ENCODE measurements at places on chromosomes 4 and X.
A peak's percentile ranks its signal among the peaks of the same experiment; 100 is the strongest.

DNA sequence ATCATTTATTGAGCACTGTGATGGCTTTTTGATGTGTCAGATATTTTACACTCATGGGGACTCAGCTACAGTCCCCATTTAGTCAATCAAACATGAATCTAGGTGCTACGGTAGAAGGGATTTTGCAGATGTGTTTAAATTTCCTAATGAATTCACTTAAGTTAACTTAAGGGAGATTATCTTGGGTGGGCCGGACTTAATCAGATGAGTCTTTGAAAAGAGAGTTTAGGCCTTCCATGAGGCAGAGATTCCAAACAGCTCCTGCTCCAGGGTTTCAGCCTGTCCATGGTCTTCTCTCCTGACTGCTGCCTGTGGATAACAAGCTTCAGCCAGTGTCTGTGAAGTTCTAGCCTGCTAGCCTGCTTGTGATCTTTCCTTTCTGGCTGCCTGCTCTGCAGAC is 202.4 kb downstream of the IDS start:
- DNase-seq = no peak

- no peak for DNase-seq
Observed at GRCh38 chr4:99811850-99812249, 4.8 kb upstream of the DAPP1 start.

GRCh38 chr4:2798399-2799223 is 5.7 kb downstream of the SH3BP2 start:
- no peak for DNase-seq

- no peak for DNase-seq
Observed at GRCh38 chr4:90007494-90008167, 113.0 kb downstream of the MMRN1 start.

GRCh38 chrX:85244450-85245211 is 840 bp downstream of the ZNF711 start:
- DNase-seq = peak; percentile 55

- DNase-seq = no peak
Observed at GRCh38 chr4:76215077-76215476, 1.5 kb upstream of the SCARB2 start.

DNA sequence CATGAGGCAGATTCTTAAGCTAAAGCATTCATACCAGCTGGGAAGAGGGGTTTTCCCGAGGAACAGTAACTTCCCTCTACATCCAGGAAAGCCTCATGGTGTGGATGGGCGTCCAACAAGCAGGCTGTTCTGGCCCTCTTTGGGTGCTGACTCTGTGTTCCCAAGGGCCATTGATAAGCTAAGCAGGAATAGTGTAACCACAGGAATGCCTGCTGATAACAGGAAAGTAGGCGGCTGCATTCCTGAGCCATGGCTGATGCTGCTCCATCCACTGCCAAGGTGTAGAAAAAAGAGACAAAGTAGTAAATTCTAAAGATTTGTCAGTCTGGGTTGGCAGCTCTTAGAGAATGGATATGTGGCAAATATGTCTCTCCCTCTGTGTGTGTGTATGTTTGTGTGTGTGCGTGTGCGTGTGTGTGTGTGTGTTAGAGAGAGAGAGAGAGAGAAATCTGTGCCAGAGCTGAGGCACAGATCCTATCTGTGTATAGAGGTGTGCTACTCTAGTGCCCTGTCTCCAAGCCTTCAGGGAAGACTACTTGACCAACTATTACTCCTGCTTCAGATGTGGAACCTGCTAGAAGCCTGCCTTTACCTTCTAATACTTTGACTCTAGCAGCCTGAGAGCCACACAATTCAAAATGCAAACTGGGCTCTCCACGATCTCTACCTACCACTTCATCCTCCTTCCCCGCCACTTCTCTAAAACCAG is 353.1 kb upstream of the NR3C2 start:
- no peak for DNase-seq

DNA sequence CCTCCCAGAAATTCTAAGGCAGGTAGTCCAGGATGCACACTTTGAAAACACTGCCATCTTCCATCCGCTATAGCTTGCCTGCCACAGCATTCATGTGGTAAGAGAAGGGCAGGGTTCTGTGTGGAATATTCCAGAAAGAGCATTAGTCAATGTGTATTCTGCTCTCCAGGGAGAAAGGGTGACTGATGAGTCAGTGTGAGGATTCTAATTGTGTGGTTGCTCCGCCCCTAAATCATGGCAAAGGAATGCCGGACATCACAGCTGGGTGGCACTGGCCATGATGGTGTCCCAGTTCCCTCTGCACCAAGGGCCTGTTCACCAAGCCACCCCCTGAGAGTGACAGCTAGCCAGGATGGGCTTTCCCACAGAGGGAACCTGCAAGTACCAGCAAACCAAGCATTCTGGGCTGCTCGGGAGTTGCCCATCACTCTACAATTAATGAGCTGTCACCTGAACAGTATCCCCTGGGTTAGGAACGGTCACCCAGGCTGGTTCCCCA is 9.5 kb downstream of the IDS start:
- DNase-seq = no peak

- no peak for DNase-seq
Observed at GRCh38 chrX:132226169-132226568, 6.9 kb upstream of the RAP2C start.

DNA sequence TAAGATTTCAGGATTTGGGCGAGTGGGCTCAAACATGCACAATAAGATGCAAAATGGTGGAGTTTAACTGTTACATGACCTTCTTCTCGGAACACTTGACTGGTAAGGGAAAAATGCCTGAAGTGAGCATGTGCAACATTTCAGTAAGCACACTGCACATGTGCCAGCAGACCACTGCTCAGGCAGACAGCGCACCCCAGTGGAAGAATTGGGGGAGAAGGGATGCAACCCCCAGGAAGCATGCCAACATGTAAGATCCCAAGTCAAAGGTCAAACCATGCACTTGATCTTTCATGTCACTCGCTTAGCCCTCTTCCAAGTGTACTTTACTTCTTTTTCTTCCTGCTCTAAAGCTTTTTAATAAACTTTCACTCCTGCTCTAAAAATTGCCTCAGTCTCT is 256.3 kb downstream of the CENPC start:
- DNase-seq = peak; percentile 61

DNA sequence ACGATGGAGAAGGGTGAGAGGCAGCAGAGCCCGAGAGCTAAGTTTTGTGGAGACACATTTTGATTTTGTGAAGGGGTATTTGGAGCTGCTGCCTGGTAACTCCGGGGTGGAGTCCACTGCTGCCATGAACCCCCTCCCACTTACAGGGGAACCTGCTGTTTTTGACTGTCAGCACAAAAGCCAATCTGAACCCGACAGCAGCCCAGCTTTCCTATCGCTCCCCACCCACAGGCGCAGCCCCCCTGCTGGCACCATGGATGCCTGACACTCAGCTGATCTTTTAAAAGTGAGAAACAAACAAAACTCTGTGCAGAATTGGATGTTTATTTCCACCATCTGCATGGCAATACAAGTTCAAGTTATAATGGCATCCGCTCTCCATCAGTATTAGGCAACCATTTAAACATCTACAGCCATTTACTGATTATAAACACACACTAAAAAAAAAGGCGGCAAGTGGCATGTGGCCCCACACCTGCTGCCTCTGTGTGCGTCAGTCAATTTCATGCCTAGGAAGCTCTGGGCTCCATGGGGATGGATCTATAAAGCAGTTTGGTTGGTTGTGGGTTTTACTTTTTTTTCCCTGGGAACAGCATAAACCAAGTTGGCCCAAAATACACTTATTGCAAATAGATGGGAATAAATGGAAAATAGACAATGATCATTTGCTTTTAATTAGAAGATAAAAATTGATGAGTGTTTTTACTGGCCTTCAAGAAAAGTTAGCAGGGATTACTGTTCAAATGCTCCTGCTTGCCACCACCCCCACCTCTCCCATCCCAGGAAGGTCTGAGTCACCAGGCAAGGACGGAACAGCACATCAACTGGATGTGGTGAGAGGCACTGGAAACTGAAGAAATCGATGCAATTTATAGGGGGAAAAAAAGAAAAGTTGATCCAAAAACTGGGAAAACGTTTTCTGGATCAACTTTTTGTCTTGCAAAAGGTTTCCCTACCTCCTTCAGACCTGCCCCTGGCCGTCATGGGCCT is 46.0 kb downstream of the SEPSECS start:
- no peak for DNase-seq

GRCh38 chr4:121794505-121795188 is 6.5 kb upstream of the EXOSC9 start:
- DNase-seq = no peak

DNA sequence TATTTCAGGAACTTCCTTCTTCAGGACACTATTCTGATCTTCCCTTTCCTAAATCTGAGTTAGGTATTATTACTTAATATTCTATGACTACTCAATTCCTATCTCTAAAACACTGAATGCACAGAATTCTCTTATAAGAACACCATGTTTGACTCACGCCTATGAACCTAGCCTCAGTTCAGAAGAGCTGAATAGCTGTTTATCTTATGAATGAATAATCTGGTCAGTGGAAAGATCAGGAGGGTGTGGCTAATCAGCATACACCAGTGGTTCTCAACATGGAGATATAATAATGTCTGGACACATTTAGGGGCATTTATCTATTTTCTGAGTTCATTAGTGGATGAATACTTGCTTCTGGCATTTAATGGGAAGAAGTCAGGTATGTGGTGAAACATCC is 24.2 kb downstream of the EPHA5 start:
- no peak for DNase-seq

GRCh38 chr4:84908876-84909275 is 57.6 kb downstream of the WDFY3 start:
- no peak for DNase-seq

GRCh38 chr4:176321589-176321988 is 1.8 kb downstream of the SPCS3 start:
- no peak for DNase-seq

GRCh38 chr4:11605597-11605996 is 176.9 kb upstream of the HS3ST1 start:
- DNase-seq = no peak

DNA sequence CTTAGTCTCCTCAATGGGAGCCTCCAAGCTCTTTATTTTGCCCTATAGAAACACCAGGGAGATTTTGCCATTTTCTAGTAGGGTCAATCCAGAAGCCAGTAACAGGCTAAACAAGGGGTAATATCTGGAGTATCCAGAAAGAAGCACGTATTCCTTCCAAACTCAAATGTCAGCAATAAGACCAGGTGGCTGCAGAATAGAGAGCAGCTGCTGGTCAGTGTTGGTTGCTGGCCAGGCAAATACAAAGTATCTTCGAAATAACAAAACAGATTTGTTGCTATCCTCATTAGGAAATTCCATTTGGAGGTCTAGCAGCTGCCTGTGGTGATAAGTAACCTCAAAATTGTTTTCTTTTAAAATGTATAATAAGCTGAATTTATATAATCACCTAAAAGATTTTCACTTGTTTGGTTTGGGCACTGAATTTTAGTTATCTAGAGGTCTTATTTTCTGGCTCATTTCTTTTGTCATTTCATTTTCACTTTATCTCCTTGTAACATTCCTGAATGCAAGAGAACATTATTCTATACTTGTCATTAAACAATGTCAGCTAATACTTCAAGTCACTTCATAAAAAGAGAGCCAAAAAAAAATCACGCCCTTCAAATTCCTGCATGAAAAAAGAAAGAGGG is 320.6 kb downstream of the DTHD1 start:
- no peak for DNase-seq

DNA sequence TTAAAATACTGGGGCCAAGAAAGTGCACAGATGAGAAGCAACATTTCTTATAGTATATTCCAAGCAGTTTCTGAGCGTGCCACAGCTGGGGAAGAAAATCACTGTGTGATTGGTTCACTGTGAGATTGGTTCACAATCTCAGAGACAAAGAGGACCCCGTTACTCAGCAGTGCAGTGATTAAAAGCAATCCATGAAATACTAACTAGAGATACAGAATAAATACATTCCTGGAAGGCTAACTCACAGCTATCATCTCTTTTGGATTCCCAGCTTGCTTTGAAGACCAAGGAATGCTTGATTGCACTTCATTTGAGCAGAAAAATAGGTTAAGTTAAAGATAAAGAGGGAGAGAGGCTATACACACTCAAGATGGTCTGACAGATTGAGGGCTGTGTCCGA is 132.1 kb upstream of the RAPGEF2 start:
- DNase-seq = no peak

- DNase-seq = no peak
Observed at GRCh38 chr4:10606483-10607155, 77.9 kb downstream of the CLNK start.

GRCh38 chr4:79923281-79923680 is 149.7 kb downstream of the ANTXR2 start:
- no peak for DNase-seq

GRCh38 chr4:57110640-57111511 is 691 bp upstream of the IGFBP7 start:
- DNase-seq = peak; percentile 70

- no peak for DNase-seq
Observed at GRCh38 chr4:183401473-183401872, 43.0 kb upstream of the CDKN2AIP start.

- DNase-seq = no peak
Observed at GRCh38 chrX:40632199-40632598, 9.0 kb downstream of the MPC1L start.

- DNase-seq = no peak
Observed at GRCh38 chrX:129144172-129145038, 378.9 kb downstream of the SMARCA1 start.

GRCh38 chr4:121709766-121710405 is 13.1 kb upstream of the ANXA5 start:
- DNase-seq = no peak

- DNase-seq = no peak
Observed at GRCh38 chrX:27767387-27767786, 40.4 kb upstream of the MAGEB10 start.

GRCh38 chr4:14269824-14270223 is 642.3 kb upstream of the BOD1L1 start:
- no peak for DNase-seq

DNA sequence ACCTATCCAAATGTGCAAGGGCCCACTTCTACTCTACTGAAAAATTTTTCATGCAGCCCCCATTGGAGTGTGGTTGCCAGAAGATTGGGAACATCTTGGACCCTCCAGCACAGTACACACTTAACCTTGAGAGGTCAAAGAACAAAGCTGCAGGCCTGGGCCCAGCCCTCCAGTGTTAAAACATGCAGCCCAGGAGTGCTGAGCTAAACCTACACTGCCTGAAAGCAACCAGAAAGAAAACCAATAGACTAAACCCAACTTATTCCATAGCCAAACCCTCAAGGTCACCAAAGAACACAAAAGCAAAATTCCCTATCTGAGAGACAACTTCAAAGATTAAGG is 47.9 kb downstream of the TECRL start:
- DNase-seq = no peak

DNA sequence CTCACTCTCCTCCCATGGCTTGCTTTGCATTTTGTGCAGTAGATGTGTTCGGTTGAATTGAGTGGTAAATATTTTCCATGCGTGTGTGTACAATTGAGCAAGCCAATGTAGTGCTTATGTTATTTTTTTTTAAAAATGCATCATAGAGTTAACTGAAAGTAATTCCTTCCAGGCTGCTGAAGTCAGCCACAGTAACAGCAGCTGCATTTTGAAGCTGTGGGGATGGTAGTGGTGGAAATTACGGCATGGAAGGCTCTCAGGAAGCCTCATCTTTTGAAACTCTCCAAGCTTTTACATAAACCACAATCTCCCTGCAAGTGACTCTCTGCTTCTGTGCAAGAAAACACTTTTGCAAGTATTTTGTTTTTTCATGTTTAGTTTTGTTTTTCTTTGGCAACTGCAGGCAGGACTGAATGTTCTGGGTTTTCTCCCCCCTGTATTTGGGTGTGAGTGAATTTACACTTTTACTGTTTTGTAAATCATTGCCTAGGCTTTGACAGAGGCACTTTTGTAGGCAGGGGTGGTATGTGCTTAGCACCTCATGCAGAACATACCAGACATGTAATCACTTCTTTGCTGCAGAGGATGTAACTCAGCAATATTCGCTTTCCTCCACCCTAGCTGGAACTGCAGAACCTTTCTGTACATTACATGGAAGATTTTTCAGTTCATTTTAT is 56.2 kb downstream of the LRRC66 start:
- no peak for DNase-seq

- DNase-seq = no peak
Observed at GRCh38 chrX:139691493-139691842, 16.5 kb downstream of the MCF2 start.

All from ecto neural progenitor cell (in vitro differentiated cells).